Spleen (tissue), 13 donors: ENCODE measurements at places on chromosomes 4 and X. TPM values are rescaled to one million over a fixed set of nuclear protein-coding genes. Genes with fewer than 3 reads are reported as not detected.

- DNase-seq, result no peak
Observed at GRCh38 chr4:6506616-6507140, 34.3 kb upstream of the PPP2R2C start.

Gene PAK3
- 4.1 TPM for total RNA-seq

DNA sequence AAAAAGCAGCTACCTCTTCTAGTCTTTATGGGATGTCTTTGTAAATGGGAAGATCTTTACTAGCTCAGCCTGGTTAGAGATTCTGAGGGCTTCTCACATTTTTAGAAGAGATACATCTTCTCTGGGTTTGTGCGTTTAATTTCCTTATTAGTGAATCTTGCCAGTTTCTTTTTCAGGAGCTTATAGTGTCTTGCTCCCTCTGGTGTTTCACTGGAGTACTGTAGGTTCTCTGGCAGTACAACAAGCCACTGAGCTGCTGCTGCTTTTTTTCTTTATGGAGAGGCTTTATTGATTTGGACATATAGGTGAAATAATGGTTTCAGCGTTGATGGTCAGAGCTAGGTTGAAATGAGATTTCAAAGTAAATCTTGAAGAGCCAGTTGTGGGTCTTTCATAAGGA, 82.9 kb downstream of the LAS1L start:
- DNase-seq, result no peak

- no peak for DNase-seq
Observed at GRCh38 chrX:2793752-2794151, 35.0 kb upstream of the GYG2 start.

GRCh38 chrX:45830343-45830742, 629.7 kb upstream of the DIPK2B start:
- no peak for DNase-seq

Gene ADAM29
- not detected for total RNA-seq
